Epithelial cell of prostate (primary cell): ENCODE measurements at places on chromosomes 6 and 20.

DNA sequence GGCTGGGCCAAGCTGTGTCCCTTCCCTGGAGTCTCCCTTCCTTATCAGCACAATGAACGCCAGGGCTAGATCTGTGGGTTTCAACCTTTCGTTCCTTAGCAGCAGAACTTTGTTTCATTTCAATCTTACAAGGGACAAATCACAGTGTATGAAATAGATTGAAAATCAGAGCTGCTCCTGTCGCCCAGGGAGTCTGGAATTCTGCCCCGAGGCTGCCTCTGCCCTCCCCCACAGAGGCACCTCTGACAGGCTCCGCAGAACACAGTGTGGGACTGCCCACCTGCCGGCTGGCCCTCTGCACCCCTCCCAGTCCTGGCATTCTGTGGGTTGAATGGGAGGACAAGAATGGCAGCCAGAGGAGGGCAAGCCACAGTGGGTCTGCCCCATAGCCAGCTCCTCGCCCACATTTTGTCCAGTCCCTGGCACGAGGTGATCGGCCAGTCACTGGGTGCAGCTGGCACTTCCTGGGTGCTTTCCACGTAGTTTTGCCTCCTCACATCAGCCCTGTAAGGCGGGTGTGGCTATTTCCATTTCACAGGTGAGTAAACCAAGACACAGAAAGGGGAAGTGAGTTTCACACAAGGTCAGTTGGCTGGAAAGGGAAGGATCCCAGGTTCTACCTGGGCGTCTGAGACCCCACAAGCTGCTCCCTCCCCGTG lies 26.1 kb downstream of the MANBAL start:
- peak; percentile 40 for DNase-seq

DNA sequence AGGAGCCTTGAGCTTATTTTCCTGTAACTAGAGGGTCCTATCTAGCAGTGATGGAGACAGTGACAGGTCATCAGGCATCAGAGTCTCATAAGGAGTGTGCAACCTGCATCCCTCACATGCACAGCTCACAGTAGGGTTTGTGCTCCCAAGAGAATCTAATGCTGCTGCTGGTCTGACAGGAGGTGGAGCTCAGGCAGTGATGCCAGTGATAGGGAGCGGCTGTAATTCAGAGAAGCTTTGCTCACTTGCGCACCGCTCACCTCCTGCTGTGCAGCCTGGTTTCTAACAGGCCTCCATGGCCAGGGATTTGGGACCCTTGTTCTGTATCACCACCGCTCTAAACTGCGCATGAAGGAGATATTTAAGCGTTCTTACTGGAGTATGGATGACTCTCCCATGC lies 5.3 kb downstream of the KIF25 start:
- DNase-seq: no peak

DNA sequence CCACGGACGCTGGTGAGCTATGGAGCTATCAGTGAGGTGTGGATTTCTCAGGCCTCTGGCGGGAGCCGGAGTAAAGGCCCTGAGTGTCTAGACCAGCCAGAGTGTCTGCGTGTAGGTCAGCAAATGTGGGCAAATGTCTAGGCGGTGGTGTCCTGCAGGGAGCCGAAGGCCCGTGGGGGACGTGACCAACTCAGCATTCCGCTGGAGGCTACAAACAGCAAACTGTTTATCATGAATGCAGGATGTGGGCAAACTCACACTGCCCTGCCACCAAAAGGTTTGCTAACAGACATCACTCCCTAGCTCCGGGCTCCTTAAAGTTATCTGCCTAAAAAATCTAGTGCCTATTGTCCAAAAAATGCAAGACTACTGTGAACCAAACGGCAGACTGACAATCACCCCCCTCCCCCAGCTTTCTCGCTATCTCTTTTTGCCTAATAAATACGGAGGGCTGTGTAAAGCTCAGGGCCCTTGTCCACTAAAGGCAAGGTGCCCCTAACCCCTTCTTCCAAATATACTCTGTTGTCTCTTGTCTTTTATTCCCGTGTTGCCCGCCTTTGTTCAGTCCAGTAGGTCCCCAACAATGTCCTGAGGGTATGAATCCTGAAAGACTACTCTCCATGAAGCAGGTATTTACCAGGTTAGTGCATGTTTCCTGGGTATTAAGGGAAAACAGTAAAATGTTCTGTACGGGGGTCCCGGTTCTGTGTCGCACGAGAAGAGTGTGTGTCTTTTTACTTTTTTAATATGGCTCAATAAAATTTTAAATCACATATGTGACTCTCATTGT lies 29.0 kb upstream of the AFDN start:
- no peak for DNase-seq

DNA sequence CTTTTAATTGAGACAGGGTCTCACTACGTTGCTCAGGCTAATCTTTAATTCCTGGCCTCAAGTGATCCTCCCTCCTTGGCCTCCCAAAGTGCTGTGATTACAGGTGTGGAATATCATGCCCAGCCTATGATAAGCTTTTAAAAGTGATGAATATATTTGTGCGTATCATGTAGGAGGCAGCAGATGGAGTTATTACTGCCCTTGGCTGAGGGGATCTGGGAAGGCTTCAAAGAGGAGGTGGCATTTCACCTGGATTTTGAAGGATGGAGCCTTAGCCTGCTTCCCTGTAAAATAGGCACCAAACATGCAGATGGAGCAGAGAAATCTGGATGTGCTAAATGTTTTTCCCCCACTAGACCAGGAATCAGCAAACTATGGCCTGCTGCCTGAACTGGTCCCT lies 10.1 kb downstream of the PIM1 start:
- no peak for DNase-seq
